SW480 (cell line): ENCODE measurements at places on chromosomes 3 and 15.

- DNase-seq, result no peak
Measured at GRCh38 chr15:38038659-38039442, 104.4 kb downstream of the TMCO5A start.

- DNase-seq, result no peak
Measured at GRCh38 chr3:23174426-23175039, 28.6 kb upstream of the UBE2E2 start.

GRCh38 chr3:180447136-180447535 lies 154.8 kb upstream of the TTC14 start:
- DNase-seq, result no peak

- no peak for DNase-seq
Measured at GRCh38 chr15:67185051-67185450, 69.4 kb downstream of the AAGAB start.

DNA sequence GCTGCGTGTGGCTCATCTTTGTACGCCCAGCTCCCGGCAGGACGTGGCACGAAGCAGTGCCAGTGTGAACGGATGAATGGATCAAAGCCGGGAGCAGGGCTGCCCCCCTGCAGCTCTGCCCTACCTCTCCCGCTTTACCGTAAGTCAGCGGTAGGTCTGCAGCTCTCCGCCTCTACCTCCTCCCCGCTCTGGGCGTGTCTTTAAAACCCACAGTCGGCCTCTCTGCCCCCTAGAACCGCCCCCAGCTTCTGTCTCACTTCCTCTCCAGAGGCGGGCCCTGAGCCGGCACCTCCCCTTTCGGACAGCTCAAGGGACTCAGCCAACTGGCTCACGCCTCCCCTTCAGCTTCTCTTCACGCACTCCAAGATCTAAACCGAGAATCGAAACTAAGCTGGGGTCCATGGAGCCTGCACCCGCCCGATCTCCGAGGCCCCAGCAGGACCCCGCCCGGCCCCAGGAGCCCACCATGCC lies at the start of gene PML:
Gene PML, plus strand, starts transcription at position 304 of the 471 bp plus-strand sequence. Its CDS starts 97 bp downstream, at position 401.
- peak; percentile 93 for DNase-seq

GRCh38 chr3:124758851-124759635 lies 28.8 kb downstream of the UMPS start:
- no peak for DNase-seq

- DNase-seq, result peak; percentile 27
Measured at GRCh38 chr3:55000546-55000945, 72.7 kb upstream of the LRTM1 start.

DNA sequence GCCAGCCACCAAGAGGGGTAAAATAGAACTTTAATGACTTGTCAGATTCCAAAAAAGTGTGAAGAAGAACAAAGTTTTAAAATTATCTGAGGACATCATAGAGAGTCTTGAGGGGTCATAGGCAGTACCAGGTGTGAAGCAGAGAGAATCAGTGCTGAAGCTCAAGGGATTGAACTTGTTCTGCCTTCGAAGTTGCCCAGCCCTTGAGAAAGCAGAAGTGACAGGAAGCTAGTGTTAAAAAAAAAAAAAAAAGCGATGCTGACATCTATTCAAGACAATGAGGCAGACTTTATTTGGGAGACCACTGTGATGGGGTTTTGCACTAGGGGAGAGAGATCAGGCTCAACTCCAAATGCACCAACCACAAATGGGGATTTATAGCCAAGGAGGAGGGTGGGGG lies 21.8 kb downstream of the FBXO22 start:
- DNase-seq, result no peak

DNA sequence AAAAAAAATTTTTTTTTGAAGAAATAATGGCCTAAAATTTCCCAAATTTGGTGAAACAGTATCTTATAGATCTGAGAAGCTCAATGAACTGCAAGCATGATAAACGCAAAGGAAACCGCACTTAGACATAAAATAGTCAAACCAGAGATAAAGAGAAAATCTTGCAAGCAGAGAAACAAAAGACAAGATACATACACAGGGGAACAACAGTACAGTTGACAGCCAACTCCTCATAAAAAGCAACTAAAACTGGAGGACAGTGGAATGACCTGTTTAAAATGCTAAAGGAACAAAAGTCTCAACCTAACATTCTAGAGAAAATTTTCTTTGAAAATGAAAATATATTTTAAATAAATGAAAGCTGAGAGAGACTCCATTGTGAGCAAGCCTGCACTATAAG lies 107.5 kb downstream of the RASA2 start:
- DNase-seq, result no peak

GRCh38 chr3:72017935-72018334 lies 233.0 kb upstream of the PROK2 start:
- DNase-seq, result no peak

- no peak for DNase-seq
Measured at GRCh38 chr3:119529883-119530282, 29.5 kb downstream of the CD80 start.

DNA sequence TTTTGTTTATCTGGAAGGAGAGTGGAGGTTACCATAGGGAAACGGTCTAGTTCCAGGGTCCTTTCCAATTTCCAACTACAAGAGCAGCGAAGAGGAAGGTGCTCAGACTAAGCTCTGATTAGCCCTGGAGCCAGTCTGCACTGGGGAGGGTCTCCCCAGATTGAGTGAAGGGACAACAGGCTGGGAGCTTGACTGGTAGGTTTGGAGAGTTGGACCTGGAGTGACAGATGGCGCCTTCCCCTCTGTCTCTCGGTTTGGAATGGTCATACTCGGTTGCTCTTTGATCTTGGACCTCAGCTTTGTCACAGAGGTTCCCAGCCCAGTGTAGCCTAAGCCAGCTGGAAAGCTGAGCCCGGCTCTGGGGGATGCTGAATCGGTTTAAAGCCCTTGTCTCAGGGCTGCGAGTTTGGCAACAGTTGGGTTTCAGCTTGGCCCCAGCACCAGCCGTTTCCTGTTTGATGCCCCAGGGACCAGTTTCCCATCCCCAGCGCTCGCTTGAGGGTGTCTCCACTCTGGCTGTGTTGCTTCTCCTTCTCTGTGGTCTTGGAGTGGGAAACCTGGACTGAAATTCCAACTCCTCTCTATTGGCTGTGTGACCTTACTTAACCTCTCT lies 53.1 kb upstream of the ULK4 start:
- peak; percentile 37 for DNase-seq

DNA sequence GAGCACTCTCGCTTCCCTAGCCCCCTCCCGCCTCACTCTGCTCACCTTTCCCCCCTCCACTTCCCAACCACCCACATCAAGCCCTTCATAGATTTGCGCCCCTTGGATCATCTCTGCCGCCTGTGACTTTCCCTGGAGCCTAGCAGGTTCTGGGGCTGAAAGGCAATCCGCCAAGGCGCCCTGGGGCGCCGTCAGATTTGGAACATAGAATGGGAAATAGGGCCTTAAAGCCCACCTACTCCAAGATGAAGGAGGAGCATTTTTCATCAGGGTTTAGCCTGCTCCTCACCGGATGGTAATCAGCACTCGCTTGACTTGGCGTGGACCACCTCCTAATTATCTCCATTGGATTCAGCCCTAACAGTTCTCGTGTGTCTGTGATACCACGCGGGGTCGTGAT lies 1.3 kb downstream of the CPNE4 start:
- DNase-seq, result no peak

DNA sequence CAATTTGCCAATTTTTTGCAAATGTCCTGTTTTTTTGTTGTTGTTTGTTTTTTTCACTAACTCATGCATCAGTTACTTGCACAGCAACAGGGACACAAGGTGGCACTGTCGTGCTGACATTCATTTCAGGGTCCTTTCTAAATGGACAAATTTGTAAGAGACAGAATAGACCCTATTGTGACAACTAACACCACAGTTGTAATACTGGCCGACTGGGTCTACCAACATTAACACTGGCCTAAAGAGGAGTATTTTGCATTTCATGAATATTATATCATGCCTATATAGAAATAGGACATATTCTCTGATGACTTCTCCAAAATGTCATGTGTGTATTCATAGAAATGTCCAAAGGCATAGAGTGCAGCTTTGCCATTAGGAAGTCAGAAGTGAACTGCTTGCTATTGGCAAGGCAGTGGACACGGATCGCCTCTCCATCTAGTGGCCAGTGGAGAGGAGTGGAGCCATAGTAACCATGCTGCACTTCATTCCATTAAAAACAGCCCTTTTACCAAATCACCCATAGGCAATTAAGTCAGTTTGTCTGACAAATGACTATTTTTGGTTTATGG lies 54.8 kb downstream of the ZBTB20 start:
- DNase-seq, result peak; percentile 76

GRCh38 chr3:176352716-176353334 lies 844.5 kb downstream of the TBL1XR1 start:
- no peak for DNase-seq

- peak; percentile 28 for DNase-seq
Measured at GRCh38 chr3:66407611-66408218, 93.1 kb downstream of the LRIG1 start.

- peak; percentile 71 for DNase-seq
Measured at GRCh38 chr3:37992271-37993066, 1.9 kb downstream of the VILL start.

GRCh38 chr3:9951962-9952805 lies at the start of gene PRRT3:
TSS of gene PRRT3 (minus strand) at chr3:9952408. CDS start at chr3:9950115, 2,293 bp downstream.
- DNase-seq, result peak; percentile 42
